GM13977 (cell line): ENCODE measurements at places on chromosomes 16 and 17.

DNA sequence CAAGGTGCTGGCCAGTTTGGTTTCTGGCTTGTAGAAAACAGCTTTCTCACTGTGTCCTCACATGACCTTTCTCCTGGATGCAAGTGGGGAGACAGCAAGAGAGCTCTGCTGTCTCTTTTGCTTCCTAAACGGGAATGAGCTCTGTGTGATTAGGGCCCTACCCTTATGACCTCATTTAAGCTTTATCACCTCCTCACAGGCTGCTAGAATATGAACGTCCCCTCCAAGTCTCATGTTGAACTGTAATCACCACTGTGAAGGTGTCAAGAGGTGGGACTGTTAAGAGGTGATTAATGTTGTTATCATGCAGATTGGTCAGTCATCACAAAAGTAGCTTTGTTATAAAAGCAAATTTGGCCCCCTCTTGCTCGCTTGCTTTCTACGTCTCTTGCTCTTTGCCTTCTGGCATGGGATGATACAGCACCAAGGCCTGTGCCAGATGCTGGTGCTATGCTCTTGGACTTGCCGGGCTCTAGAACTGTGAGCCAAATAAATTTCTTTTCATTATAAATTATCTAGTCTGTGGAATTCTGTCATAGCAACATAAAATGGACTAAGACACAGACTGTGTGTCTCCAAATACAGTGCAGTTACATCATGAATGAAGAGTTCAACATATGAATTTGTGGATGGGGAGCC lies 14.8 kb upstream of the POLR3E start:
- no peak for DNase-seq

DNA sequence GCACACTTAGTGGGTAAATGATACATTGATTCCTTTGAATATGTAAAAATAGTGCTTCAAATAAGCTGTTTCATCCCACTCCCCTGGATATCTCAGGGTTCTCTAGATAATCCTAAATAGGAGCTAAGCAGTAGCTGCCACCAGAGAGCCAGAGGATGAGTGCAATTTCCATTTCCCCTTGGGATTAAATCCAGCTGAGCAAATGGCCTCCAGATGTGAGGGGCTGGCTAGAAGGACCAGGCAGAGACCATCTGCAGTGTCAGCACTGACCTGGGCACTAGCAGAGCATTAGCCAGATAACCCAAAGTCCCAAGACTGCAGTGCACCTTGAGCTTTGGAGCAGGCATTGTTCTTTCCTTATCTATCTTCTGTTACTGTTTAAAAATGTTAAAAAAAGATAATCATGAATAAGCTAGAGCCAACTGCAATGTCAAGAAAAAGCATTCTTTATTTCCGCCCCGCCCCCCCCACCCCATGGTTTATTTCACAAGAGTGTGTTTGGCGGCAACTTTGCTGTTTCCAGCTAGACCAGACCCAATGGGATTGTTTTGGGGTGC lies 19.5 kb downstream of the GPR179 start:
- DNase-seq, result no peak

DNA sequence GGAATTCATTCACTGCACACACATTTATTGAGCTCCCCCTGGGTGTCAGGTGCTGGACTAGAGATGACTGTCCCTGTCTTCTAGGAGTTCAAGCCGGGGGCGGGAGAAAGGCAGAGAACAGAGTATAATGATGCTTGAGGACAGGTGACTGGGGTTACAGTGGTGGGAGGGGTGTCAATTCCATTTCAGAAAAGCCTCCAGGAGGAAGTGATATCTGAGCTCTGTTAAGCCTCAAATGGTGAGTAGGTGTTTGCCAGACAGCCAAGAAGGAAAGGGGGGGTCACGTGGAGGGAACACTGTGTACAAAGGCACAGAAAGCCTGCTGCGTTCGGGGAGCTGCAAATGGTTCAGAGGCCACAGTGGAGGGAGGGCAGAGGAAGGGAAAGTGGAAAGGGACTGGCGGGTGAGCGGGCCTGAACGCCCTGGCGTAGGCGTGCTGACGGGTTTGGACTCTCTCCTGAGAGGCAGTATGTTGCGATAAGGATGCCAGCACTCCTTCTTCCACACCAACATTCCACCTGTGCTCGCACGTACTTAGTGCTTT lies 9.7 kb upstream of the NXPH3 start:
- no peak for DNase-seq

DNA sequence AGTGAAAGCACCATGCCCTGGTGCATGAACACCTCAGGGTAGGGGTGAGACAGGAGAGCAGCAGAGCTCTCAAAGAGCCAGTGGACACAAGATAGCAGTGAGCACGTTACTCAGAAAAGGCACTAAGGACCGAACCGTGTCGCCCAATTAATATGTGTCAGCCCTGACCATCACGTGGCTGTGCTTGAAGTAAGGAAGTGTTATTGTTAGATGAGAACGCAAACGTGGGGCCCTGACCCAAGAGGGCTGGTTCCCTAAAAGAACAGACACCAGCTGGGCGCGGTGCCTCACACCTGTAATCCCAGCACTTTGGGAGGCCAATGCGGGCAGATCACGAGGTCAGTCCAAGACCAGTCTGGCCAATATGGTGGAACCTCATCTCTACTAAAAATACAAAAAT lies 16.3 kb downstream of the AXIN1 start:
- no peak for DNase-seq

GRCh38 chr17:56316604-56317003 lies 163.3 kb downstream of the ANKFN1 start:
- DNase-seq, result no peak

- no peak for DNase-seq
Measured at GRCh38 chr16:74501484-74502478, 80.5 kb upstream of the CLEC18B start.

DNA sequence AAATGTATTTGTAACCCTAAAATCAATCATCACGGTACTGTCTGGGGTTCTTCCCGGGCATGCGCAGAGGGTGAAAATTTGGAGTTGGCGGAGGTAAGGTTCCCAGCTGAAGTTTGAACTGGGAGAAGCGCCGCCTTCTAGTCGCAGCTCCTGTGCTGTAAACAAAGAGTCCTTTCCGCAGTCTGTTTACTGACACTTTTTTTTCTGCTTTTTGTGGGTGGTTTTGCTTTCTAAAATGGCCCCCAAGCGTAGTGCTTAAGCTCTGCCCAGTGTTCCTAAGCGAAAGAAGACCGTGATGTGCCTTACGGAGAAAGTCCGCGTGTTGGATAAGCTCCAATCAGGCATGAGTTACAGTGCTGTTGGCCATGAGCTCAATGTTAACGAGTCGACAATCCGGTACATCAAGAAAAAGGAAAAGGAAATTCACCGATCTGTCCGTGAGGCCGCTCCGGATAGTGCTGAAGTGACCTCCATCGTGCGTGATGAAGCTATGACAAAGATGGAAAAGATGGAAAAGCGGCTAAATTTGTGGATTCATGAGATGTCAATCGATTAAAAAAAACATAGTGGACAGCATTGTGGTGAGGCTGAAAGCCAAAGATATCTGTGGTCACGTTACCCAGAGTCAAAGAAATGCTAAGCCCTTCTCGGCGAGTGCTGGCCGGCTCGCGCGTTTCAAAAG lies 570 bp upstream of the CFDP1 start:
- peak; percentile 83 for DNase-seq
